ENCODE measurements at places on chromosomes 4 and X. TPM values are rescaled to one million over a fixed set of nuclear protein-coding genes. Genes with fewer than 3 reads are reported as not detected.

Gene PFKFB1
- not detected for total RNA-seq

Gene PNMA6A
- 0.22 TPM for total RNA-seq

GRCh38 chrX:74890676-74891430 is 34.4 kb downstream of the NEXMIF start:
- no peak for DNase-seq

DNA sequence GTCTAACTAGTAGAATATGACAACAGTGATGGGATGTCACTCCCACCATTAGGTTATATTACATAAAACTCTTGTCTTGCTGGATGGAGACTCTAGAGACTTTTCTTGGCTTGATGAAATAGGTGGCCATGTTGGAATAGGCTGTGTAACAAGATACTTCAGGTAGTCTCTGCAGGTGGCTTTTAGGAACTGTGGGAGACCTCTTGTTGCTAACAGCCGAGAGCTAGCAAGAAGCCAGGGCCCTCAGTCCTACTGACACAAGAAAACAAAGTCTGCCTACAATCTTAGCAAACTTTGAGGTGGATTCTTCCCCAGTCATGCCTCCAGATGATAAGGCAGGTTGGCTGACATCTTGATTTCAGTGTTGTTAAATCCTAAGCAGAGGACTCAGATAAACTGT is 72.5 kb downstream of the GNL3L start:
- DNase-seq = no peak

- DNase-seq = no peak
Measured at GRCh38 chr4:182488896-182489295, 245.7 kb downstream of the TENM3 start.

DNA sequence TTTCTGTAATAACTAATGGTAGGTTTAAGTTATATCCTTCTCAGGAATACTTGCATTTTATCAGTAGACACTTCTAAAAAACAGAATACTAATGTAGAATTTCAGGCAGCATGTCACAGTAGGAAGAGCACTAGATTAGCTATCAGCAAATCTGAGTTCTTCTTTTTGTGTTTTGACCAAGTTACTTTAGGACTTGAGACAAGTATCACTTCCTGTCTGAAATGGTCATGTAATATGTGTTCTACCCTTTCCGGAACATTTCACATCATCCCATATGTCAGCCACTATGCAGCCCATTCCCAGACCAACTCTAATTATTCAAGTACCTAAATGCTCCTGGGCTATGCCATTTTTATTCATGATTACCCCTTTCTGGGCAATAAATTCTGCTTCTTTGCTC is 401.8 kb upstream of the RPS6KA3 start:
- DNase-seq = no peak

DNA sequence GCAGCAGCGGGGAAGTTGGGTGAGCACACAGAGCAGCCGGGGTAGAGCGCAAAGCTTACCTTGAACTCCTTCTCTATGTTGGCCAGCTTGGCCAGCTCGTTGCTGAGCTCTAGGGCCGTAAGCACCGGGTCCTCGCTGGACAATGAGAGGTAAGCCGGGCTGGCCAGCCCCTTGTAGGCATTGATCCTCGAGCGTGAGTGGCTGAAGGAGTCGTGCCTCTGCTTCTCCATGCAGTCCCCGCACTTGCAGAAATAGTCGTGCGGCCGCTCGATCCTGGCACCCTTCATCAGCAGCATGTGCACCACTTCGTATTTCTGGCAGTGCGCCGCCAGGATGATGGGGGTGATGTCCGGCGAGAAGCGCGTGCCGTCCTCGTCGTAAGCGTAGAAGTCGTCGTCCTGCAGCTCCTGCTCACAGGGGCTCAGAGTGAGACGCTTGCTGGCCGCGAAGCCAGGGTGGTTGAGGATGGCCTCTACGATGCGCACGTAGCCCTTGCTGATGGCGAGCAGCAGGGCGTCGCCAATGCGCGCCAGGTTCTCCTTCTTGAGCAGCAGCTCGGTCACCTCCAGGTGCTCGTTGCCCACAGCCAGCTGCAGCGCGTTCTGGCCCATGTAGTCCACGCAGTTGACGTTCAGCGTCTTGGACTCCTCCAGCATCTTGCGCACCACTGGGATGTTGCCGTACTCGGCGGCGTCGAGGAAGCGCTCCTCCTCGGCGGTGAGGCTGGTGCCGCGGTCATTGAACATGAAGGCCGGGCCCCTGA is 19.5 kb downstream of the TRPC3 start:
- no peak for DNase-seq

DNA sequence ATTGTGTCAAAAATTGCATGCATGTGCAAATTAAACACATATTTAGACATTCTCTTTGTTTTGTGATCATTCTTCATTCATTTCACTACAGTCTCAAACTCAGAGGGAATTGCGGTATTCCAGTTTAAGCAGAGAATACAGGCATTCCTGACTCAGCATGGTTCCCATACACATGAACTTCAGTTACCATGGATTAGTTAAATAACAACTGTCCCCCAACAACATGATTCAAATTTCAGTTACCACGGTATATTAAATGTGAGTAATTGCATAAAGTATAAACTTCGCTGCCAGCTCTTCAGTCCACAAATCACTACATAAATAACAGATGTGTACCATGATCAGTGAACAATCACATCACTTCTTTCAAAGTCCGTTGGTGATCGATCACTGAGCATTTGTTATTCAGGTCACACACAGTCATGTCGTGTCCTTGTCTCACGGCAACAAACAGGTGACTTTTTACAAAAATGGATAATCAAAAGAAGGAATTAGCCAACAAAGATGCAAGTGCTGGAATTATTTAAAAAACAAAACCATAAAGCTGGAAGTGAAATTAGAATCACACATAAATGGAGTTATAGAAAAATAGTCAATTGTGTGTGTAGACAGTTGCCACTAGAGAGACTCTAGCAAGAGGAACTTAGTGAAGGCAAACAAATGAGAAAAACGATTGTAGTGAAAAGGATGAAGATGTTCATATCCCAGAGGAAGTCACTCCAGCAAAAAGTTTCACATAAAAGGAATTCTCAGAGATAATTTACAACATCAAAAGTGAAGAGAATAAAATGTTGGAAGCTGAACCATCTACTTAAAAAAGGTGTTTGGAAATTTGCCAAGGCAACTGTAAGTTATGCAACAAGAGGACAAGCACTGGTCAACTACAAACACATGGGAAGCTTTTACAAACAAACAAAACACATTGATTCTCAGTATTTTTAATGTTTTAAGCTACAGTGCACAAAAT is 138.6 kb upstream of the SMARCAD1 start:
- no peak for DNase-seq

- peak; percentile 86 for DNase-seq
Measured at GRCh38 chr4:168868044-168868781, 141.8 kb downstream of the CBR4 start.

DNA sequence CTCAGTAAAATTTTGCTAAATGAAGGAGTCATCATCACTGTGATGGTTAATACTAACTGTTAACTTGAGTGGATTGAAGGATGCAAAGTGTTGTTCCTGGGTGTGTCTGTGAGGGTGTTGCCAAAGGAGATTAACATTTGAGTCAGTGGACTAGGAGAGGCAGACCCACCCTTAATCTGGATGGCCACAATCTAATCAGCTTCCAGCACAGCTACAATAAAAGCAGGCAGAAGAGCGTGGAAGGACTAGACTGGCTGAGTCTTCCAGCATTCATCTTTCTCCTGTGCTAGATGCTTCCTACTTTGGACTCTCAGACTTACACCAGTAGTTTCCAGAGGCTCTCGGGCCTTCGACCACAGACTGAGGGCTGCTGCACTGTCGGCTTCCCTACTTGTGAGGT is 21.3 kb upstream of the WDR44 start:
- DNase-seq = no peak

- peak; percentile 53 for DNase-seq
Measured at GRCh38 chr4:41120297-41121217, 93.8 kb downstream of the APBB2 start.

DNA sequence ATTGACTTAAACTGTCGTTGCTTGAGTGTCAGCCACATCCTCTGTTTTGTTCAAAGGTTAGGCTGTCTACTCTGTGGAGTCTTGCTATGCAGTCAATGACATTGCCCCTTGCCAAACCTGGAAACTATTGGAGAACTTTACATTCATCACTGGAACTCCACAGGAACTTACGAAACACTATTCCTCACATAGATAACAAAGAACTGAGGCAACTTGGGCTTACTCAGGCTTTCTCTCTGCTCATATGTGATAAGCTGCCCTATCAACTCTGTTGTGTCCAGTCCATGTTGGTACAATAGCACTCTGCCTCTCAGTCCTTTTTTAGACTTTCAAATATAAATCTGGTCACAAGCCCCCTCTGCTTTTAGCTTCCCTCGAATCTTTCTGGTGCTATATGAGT is 9.4 kb downstream of the NPY5R start:
- DNase-seq = no peak

GRCh38 chrX:103362474-103362873 is 6.2 kb downstream of the TCEAL9 start:
- peak; percentile 49 for DNase-seq

- no peak for DNase-seq
Measured at GRCh38 chr4:88458104-88458740, 1.3 kb downstream of the HERC5 start.

GRCh38 chrX:32041181-32041580 is 969.3 kb upstream of the FTHL17 start:
- no peak for DNase-seq

DNA sequence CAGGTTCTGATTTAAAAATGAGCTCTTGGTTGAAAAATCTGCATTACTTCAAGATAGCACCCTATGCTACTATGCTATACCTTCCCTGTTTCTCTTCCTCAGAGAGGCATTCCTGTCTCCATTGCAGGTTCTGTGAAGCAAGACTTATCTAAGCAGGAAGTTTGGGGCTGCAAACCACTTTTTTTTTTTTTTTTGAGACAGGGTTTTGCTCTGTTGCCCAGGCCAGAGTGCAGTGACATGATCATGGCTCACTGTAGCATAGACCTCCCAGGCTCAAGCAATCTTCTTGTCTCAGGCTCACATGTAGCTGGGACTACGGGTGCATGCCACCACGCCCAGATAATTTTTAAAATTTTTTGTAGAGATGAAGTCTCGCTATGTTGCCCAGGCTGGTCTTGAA is 4.0 kb upstream of the CCNG2 start:
- DNase-seq = no peak
